A549 treated with RU486 at 1 μM for 4 hours (cell line): ENCODE measurements at places on chromosomes 3 and 15. TPM values are rescaled to one million over a fixed set of nuclear protein-coding genes. Genes with fewer than 3 reads are reported as not detected.

Gene ZNF80
- not detected in 5 replicates for total RNA-seq

Gene LRRC3B
- not detected in 5 replicates for total RNA-seq

Gene COL8A1
- not detected in 5 replicates for total RNA-seq

Gene MOBP
- total RNA-seq = 0.05 to 0.20 TPM in 2 of 5 replicates, not detected in the others

Gene BSN
- total RNA-seq = 0.08 to 0.20 TPM (median 0.15 TPM) in 5 replicates

Gene CPLX3
- not detected in 5 replicates for total RNA-seq
